ENCODE measurements at places on chromosomes 12 and 14.

GRCh38 chr12:104218935-104219334 lies 3.4 kb downstream of the TXNRD1 start:
- no peak for DNase-seq

- no peak for DNase-seq
These were observed 123.4 kb downstream of the PTPRQ start for GRCh38 chr12:80567401-80567800.

GRCh38 chr14:67186172-67186768 lies 3.0 kb upstream of the GARIN2 start:
- DNase-seq = no peak

GRCh38 chr14:29454026-29454693 lies 473.5 kb downstream of the PRKD1 start:
- DNase-seq = no peak

- no peak for DNase-seq
These were observed 198.7 kb downstream of the EFCAB11 start for GRCh38 chr14:89755816-89756215.

DNA sequence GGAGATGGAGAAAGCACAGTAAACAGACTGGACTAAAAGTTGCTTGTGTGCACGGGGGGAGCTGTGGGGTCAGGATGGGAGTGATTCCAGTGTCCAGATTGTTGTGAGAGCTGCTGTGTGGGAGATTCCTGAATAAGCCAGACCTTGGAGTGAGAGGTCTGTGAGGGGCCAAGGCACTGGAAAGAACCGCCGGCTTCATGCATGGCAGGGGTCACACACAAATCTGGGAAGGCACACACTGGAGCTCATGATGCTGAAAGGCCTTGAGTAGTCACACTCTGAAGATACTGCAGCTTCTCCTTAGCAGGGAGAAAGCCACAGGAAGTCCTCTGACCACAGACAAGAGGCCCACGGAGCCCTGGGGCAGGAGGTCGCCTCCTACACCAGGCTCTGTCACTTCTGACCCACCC lies 23.1 kb downstream of the ADCY6 start:
- no peak for DNase-seq

GRCh38 chr12:68573406-68573805 lies 37.3 kb upstream of the RAP1B start:
- no peak for DNase-seq

GRCh38 chr12:31880340-31880739 lies 78.9 kb upstream of the RESF1 start:
- no peak for DNase-seq

- DNase-seq = no peak
These were observed 75.6 kb downstream of the NTF3 start for GRCh38 chr12:5507401-5507935.

DNA sequence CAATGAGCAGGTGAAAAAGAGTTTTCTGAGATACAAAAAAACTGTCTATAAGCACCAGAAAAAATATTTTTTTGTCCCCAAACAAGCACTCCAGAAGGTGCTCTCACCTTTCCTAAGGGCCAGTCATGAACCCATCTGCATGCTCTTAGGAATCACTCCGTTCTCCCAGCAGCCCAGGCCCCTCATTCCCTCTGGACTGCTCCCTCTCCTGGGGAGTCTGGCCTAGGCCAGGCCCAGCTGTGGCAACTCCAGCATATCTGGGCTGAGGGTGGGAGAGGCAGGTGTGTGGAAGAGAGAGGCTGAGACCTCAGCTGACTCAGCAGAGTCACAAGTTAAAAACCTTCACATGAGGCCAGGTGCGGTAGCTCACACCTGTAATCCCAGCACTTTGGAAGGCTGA lies 54.6 kb downstream of the TRAFD1 start:
- no peak for DNase-seq

GRCh38 chr14:98323836-98324235 lies 948.2 kb downstream of the BCL11B start:
- DNase-seq = no peak

DNA sequence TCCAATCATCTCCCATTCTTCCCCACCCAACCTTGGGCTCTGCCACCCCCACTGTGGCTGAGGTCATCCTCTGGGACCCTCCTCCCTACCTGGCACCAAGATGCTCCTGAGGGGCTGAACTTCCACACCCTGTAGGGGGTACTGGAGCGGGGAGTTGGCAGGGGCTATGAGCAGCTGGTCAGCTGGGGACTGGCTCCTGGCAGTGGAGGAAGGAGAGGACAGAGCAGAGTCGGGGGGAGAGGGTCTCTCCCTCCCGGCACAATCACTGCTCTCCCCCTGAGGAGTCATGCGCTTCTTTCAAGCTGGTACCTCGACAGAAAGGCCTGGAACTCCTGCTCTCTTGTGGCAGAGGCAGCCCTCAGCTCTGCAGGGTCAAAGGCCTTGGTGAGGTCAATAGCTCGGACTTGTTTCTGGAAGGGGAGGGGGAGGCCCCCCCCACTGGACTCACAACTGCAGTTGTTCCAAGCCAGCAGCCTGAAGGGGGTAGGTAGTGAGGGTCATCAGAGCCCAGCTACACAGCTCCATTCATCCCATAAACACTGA lies 2.0 kb downstream of the B4GALNT1 start:
- no peak for DNase-seq

DNA sequence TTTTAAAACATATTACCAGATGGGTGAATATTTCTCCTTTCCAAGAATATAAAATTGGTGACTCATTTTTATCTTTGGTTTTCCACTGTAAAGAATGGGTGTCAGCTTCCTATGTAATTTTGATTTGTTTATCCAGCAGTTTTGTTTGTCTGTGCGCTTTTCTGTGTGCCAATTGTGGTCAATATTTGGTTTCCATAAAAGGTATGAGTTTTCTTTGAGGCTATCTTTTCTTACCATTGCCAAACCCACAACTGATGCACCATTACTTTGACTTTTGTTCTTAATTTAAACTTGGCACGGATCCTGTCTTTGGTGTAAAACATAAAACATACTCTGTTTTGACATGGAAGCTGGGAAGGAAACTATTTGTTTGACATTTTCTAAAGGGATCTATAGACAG lies 78.8 kb upstream of the NAV3 start:
- peak; percentile 35 for DNase-seq

- no peak for DNase-seq
These were observed 371.8 kb downstream of the BTG1 start for GRCh38 chr12:91773749-91774429.

DNA sequence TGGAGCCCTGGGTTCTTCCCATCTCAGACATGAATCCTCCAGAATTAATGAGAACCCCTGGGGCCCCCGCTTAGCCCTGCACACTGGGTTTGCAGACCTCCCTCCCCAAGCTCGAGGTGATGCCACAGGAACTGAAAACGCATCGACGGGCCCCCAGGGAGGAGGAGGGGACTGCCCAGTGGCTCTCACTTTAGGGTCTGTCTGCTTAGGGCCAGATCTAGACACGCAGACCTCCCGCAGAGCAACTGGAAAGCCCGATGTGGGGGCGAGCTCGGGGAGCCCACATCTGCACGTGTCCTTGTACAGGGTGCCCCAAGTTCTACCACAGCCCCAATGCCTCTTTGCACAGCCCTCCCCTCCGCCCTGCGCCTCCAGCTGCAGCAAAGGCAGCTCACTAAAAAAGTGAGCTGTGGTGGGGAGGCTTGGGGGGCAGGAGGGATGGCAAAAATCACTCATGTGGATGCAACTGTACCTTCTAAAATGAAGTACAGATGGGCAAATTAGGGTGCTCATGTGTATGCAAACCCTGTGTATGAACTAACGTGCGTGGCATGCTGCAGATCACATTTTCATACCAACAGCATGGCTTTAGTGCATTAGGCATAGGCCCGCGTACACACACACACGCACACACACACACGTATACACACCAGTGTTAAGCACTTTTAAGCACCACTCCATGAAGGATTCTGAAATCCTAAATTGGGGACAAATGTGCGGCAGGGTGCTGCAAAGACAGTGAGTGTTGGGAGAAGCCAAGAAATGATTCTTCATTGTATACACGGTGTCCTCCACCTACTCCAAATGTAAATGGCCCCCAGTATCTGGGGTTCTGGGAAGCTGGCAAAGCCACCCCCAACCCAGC lies 99.9 kb upstream of the MAP1LC3B2 start:
- DNase-seq = no peak

GRCh38 chr12:112430929-112431328 lies 12.2 kb downstream of the PTPN11 start:
- no peak for DNase-seq

DNA sequence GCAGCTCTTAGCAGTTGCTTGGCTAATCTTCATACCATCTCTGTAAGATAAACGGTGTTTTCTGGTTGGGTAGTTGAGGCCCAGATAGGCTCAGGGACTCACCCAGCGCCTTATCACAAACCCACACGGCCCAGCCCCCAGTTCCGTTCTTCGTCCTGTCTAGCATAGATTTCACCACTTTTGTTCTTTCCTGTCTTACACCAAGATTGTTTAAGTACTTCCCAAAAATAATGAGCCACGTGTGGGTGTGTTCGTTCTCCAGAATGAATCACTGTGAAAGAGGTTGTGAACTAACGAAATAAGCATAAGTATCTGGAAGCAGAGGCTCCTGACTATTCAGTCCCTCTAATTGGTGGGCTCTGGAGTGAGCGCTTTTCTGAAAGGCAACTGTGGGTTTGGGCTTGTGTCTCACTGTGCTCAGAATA lies 21.4 kb downstream of the ACVR1B start:
- no peak for DNase-seq

DNA sequence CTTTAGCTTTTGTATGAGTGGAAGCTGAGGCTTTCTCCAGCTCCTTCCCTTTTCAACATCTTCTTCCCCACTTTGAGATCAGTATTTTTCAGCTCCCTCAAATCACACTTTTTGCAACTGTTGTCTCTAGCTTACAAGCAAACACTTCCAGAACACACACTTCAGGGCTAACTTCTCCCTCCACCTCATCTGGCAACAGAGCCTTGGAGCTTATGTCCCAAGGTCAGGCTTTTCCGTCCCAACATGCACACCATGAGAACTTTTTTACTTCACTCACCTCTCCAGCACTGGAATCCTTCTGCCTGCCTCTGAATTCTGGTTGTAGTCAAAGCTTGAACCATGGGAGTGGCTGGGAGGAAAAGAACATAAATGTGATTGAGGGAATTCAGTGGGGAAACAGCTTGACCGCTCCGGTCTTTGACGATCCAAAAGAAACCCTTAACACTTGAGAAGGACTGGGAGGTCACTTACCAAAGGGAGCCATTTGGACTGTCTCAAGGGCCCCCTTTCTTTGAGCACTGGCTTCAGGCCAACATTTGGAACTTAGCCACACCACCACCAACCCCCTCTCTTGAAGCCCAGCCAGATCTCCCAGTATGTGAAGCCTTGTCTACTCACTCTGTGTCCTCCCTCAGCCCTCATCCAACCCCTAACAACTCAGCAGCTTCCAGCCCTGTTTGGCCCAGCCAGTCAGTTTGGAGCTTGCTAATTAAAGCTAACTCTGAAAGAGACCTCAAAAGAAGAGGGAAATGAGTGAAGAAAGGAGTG lies 3.9 kb upstream of the BLOC1S1 start:
- no peak for DNase-seq

- no peak for DNase-seq
These were observed 10.3 kb upstream of the INF2 start for GRCh38 chr14:104678901-104679705.

DNA sequence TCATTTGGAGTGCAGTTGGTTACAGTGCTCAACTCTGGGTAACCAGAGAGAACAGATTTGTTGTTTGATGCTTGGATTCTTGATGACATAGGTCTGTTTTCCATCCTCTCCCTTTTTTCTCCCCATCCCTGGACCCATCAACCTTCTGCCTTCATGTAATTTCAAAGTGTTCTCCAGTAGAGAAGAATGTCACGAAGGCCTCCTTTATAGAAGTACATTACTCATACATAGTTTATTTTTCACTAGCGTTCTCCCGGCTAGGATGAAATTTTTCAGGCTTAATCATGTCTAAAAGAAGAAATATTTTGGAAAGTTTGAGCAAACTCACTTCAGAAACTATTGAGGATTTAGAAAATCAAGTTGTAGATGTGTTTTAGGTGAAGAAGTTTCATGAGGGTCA lies 20.9 kb upstream of the APPL2 start:
- no peak for DNase-seq

DNA sequence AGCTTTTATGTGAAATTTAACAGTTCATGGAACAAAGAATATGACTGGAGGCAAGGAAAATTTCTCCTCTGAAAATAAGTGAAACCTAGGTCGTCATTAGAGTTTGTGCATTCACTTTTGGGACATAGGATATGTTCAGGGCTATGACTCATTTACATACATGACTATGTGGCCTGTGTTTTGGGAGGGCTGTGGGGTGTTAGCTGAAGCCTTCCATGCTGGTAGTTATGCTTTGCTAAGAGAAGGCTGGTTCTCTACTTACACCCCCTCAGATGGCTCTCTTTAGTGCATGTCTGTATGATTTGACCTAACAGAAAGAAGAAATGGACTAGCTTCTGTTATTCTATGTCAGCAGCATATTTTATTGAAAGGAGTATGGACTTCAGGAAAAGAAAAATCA lies 416.5 kb upstream of the GARIN6 start:
- no peak for DNase-seq

DNA sequence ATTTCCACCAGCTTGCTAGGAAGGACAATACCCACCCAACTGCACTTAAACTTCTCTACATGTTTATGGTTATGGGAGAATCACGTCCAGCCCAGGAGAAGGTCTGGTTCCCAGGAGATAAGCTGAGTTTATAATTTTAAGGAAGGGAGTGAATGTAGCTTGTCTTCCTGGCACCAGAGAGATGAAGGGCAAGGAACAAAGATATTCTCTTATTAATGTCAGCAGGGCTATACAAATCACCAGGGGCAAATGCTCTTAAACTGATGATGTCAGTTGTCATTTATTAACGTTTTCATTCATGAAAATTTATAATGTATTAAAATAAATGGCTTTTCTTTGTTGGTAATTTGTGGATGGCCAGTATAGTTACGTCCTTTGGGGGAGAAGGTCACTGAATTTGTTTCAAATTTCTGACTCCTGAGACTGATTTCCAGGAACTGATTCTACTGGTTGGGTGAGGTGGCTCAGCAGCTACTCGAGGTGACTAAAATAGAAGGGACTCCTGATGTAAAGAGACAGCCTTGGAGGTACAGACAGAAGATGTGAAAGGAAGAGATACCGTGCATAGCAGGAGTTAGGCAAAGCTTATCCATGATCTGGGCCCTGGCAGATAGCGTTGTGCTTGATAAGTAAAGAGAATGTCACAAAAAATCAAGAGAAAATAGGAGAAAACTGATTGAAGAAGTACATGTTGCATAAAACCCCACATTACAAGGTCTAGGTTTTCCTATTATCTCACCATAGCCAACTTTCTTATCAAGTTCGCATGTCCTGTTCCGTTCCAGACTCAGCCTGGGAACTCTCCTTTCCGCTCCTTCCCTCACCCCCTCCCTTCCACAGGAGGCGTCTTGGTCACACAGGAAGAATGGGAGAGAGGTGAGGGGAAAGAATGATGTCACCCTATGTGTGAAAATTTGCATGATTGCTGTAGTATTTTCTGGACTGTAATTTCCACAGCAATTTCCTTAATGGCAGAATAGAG lies 367.1 kb upstream of the FAR2 start:
- no peak for DNase-seq
